ENCODE measurements at places on chromosomes 12 and 14. TPM values are rescaled to one million over a fixed set of nuclear protein-coding genes. Genes with fewer than 3 reads are reported as not detected.

GALNT6 gene
- 3.7 TPM for total RNA-seq

SRGAP1 gene
- 10.5 TPM for total RNA-seq

B4GALNT1 gene
- total RNA-seq, result 42.6 TPM

MMP19 gene
- total RNA-seq, result 0.49 TPM

COX6A1 gene
- total RNA-seq, result 808 TPM

KLRC3 gene
- total RNA-seq, result not detected

SOAT2 gene
- total RNA-seq, result 0.40 TPM

ZDHHC22 gene
- total RNA-seq, result 0.18 TPM

KCNA1 gene
- total RNA-seq, result not detected

FAIM2 gene
- not detected for total RNA-seq

A2ML1 gene
- total RNA-seq, result not detected

PMCH gene
- not detected for total RNA-seq

FZD10 gene
- total RNA-seq, result not detected

Measured in A549 treated with GW870086 at 1 μM for 4 hours (cell line).